ENCODE measurements at places on chromosomes 5 and 9.

DNA sequence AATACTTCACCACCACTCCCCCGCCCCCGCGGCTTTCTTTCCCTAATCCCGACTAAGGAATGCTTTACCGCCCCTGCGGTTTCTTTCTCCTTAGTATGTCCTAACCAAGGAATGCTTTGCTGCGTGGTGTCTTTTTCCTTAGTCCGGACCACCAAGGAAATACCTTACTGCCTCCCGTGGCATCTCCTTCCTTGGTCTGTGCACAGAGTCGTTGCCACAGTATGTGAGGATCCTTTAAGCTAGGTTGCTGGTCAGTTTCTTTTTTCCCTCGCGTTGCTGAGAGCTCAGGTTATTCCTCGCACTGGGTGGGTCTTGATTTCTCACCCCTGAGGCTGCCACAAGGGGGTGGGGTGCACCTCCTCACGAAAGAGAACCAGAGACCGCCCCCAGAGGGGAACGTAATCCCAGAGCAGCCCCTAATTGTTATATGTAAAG, 309.4 kb downstream of the NR3C1 start:
- no peak for DNase-seq

DNA sequence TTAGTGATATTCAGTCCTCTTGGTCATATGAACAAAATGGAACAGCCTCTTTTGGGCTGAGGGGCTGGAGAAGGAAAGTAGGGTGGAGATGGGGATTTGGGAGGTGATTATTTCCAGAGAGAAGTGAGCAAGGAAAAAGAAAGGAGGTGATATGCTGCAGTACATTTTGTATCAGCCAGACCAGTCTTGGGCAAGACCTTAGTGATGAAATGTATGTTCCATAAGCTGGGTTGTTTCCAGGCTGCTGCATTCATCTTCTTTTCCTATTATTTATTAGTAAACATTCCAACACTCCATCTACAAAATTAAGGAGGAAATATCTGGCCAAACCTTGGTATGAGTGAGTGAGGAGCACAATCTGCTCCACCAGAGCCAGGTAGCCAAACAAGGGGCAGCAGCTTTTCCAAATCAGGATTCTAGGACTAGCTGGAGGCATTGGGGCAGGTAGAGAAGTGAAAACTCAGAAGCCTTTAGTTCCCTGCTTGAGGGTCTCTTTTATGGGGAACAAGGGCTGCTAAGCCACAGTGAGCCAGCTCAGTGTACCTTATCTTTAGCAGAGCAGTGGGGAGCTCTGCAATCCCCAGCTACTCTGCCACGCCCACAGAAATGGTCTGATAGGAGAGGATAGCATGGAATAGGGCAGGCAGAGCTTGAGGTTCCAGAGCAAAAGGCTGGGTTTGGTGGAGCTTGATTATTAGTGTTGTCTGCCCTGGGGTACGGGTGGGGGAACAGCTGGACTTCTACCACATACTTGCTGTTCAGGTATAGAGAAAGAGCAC, 19.5 kb downstream of the RAD1 start:
- no peak for DNase-seq

- no peak for DNase-seq
These were observed 586.3 kb upstream of the FAM174A start for GRCh38 chr5:99948850-99949249.

DNA sequence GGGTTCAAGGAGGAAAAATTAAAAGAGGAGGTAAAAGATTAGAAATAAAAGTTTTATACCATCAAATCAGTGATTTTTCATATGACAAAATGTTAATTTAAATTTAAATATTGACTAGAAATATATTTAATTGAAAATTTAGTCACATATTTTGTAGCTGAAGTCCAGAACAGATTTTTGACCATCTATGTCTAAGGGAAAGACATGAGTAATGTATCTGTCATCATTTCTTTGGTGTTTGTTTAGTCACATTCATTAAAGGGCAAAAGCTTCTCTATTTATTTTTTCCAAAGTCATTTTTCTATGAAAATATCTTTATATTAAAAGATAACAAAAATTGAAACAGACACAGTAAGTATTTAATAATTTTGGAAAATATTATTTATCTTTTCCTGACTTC, 252.0 kb upstream of the ISL1 start:
- DNase-seq, result no peak

DNA sequence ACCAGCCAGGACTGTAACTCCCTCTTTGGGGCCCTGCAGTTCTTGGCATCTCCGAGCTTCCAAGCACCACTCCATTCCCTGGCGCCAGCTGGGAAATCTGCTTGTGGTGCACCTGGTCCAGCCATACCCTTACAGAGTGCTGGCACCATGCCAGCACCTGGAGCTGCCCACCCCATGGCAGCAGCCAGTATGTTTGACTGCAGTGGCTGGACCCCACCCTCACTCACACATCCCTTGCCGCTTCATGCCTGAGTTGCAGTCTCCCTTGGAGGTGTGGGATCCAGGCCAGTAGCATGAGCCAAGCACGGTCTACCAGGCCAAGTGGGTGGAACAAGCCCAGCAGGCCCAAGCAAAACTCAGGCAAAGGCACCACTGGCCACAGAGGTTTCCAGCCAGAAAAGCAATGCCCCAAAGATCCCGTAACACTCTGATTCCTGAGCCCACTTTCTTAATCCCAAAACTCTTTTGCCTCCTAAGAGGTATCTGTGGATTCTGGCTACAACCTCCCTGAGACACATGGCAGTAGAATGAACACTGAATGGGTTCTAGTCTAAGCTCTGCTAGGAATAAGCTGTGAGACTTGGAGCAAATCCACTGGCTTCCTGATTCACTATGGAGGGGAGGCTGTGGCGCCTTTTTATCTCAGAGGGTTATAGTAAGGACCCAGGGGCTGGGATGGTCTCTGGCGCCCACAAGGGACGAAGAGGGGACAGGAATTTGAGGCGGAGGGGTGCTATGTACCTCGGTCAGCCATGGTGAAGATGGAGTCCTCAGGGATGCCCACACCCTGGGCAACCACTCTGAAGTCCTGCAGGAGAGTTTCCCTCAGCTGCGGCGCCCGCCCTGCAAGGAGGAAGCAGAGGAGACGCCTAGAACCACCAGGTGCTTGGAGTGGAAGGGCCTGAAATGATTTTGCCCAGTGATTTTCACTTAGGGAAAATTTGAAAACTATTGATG, 5.6 kb downstream of the AMBP start:
- DNase-seq, result no peak
